ENCODE measurements at places on chromosomes 6 and 20.

DNA sequence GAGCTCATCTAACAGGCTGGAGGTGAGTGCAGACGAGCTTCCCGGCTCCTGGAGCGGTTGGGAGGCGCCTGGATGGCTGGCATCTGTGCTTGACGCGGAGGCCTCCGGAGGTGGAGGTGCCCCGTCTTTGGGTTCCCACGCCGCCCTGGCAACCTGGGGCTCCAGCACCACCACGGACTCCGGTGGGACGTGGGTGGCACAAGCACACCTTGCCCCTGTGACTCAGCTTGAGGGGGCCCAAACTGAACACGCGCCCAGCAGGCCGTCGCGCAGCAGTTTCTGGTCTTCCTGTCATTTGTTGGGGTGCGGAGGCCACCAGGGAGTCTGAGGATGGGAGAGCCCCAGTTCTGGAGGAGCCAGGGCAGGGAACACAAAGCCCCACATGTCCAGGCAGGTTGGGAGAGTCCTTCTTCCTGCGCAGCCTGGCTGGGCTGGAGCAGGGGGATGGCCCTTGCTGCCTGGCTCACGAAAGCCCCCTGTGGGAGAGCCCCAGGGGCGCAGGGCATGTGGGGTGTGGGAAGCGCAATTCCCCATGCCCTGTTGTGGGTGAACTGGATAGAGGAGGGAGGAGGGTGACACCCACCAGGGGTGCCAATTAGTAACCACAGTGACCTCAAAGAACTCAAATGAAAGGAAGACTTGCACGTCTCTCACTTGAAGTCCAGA, 1378.6 kb upstream of the DEFB115 start:
- no peak for DNase-seq

GRCh38 chr20:54093423-54094267, 23.3 kb upstream of the BCAS1 start:
- DNase-seq: no peak

DNA sequence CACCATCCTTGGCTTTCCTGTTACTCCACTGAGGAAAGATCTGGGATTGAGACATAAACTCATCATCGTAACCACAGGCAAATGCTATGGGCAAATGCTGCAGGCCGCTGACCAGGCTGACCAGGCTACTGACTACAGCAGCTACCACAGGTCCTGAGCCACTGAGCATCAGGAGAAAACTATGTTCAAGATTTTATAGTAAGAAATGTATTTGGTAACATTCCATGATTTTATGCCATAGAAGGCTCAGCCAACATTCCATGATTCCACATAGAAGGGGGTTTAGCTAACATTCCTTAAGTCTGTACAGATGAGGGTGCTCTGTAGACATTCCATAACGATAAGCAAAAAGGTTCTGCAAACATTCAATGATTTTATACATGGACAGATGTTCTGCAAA, 16.1 kb upstream of the B4GALT5 start:
- no peak for DNase-seq

GRCh38 chr6:137878486-137879285, 11.6 kb downstream of the TNFAIP3 start:
- no peak for DNase-seq

DNA sequence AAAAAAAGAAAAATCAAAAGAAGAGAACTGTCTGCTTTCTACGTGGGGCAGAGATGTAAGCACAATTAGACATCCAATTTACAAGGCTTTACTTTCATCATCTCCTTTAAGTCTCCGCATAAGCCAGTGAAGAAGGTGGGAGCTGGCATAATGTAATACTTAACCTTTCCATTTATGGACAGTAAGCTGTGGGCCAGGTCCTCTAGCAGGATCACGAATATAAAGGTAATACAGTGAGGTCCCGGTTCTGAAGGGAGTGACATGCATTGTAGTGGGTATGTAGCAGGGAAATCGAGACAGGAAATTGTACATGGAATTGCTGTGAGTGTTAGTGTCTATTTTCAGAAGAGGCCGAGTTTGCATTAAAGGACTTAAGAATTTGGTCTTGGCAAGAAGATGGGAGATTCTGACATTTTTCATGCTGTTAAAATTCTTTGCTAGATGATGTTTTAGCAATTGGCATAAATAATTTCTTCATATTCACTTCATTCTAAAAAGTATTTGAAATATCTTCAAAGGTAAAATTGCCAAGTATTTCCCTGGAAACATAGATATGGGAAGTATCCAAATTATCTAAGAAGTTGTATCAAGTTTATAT, 20.4 kb upstream of the POPDC3 start:
- DNase-seq: no peak

DNA sequence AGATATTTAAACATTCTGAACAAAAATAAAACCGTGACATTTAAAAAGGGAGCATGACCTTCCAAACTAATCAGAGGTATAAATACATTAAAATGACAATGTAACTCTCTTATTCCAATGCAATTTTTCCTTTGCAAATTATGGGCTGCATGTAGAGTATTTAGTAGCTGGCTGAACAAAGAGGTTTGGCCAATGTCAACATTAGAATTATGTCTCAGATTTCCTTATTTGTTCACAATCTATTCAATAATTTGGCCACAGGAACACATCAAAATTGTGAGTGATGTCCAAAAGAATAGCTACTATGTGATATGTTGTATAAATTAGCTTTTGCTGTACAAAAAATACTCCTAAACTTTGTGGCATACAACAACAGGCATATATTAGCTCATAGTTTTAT, 580.0 kb upstream of the MARCKS start:
- no peak for DNase-seq
